ENCODE measurements at places on chromosomes 7 and 10.

- no peak for DNase-seq
These were observed 129.3 kb downstream of the GLI3 start for GRCh38 chr7:42107484-42108240.

GRCh38 chr7:71131256-71132126 is 453 bp upstream of the GALNT17 start:
- DNase-seq = peak; percentile 23

GRCh38 chr10:63586043-63586442 is 64.8 kb downstream of the REEP3 start:
- no peak for DNase-seq

DNA sequence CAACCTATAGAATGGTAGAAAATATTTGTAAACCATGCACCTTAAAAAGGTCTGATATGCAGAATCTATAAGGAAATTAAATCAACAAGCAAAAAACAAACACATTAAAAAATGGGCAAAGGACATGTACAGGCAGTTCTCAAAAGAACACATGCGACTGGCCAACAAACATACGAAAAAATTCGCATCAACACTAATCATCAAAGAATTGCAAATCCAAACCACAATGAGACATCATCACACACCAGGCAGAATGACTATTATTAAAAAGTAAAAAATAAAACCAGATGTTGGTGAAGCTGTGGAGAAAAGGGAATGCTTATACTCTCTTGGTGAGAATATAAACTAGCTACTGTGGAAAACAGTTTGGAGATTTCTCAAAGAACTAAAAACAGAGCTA is 33.2 kb downstream of the TMEM229A start:
- no peak for DNase-seq

GRCh38 chr7:144437370-144438191 is 34.1 kb upstream of the NOBOX start:
- DNase-seq = peak; percentile 73

DNA sequence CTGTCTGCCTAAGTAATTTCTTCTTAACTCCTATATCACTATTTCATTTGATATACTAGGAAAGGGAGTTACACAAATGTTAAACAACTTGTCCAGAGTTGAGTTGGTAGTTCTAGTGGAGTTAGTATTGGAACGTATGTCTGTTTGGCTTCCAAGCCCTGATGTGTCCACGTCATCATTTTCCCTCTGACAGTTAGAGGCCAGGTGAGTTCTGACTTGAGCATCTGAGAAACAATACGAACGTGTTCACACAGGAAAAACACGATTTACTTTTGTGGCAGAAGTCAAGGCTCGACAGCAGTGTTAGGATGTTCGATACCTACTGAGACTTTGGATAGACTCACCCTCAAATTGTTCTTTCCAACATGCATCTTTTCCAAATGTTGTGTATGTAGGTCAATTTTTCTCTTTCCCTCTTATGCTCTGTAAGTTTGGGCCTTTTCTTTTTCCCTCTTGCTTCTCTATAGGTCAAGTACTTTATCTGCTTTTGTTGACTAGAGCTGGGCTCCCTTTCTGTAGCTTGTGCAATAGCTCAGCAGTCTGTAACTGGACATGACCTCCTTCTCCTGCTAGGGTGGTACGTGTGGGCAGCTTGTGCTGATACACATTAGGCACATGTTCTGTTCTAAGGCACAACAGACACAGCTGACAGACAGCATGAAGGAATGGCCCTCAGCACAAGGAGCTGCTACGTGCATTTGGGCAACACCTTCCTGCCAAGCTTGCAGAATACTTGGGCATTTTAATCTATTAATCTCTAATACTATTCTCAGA is 222.9 kb downstream of the PTEN start:
- DNase-seq = no peak

- no peak for DNase-seq
These were observed 18.7 kb upstream of the GET4 start for GRCh38 chr7:857661-858060.

GRCh38 chr7:41053820-41054219 is 649.1 kb downstream of the INHBA start:
- DNase-seq = no peak

- DNase-seq = peak; percentile 49
These were observed 6.0 kb downstream of the IL15RA start for GRCh38 chr10:5971315-5971832.

GRCh38 chr7:78712111-78712510 is 741.4 kb downstream of the MAGI2 start:
- no peak for DNase-seq

DNA sequence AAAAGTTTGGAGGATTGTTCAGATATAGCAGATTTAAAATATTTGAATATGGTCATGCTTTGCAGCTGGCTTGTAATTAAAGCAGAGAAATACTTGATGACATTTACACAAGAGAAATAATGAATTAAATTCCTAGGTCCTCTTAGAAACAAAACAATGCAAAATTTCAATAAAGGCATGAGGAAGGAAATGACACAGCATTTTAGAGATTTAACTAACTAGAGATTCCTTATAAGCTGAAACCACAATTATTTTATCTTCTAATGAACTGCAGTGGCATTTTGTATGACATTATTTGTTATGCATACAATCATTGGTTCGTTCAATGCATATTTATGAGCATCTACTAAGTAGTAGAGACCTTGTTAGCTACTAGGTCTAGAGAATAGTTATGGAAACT is 490.9 kb downstream of the ZWINT start:
- no peak for DNase-seq

GRCh38 chr10:126143117-126143516 is 245.2 kb downstream of the ADAM12 start:
- DNase-seq = no peak

GRCh38 chr7:30430276-30430675 is 48.3 kb downstream of the NOD1 start:
- DNase-seq = no peak

- no peak for DNase-seq
These were observed 1211.3 kb downstream of the REEP3 start for GRCh38 chr10:64732372-64732957.

GRCh38 chr10:129887986-129888783 is 75.9 kb downstream of the EBF3 start:
- no peak for DNase-seq

DNA sequence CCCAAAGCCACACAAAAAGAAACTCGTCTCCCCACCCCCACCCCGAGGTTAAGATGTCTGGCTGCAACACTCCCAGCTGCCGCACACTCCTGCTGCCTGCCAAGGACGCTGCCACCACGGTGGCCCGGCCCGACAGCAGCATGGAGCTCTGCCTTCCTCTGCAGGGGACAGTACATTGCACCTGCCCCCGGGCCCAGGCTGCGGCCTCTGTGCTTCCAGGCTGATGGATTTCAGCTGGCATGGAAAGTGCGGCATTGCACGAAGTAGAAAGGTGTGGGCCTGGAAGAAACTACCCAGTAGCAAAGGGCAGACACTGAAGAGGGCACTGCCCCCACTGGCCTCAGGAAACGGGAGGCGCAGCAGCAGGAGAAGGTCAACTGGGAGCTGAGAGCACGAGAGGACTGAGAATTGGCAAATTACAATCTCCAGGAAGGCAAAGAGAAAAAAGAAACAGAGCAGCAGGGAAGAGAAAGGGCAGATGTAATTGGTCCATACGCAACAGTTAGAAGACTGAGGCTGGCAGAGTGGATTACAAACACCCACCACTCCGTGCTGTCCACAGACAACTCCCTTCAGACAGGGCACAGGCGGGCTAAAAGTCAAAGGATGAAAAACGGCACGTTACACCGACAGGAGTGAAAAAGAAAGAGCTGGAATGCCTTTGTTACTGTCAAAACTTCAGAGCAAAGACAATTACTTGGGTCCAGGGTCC is 117.1 kb upstream of the DIP2C start:
- no peak for DNase-seq

DNA sequence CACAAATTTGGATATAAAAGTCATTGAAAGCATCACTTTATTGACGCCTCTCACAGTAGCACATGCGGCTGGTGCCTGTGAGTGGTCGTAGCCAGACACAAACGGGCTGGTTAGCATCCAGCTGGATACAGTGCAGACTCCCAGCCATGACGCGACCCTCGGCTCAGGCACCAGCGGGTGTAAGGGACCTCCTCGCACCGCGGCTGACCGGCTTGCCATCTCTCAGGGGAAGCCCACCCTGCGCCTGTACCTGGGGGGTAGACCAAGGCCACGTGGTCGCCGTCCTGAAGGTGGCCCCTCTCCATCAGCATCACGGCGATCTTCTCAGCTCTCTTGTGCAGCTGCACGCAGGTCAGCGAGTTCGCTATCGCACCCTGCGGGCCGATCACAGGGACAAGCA is 213.8 kb downstream of the ZMYND11 start:
- DNase-seq = no peak

DNA sequence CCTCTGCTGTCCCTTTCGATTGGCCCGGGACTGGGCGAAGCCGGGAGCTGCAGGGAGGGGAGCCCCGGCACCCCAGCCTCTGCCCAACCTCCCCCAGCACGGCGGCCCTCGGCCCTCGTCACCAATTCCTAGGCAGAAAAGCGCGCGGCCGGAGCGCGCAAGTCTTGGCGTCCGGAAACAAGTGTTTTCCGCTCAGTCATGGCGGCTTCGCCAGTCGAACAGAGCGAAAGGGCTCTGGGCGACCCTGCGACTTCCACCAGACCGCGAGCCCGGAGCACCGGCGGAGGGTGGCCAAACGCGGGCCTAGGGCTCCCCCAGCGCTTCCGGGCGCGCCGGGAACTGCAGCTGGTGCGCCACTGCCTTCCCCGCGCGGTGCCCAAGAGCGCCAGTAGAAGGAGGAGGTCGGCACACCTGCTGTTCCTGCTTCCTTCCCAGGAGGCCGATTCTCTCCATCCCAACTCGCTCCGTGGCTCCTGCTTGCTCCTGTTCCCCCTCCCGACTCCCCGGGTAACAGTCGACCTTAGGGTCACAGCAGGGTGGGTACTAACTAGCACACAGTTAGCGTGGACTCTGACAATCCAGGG is 729.9 kb downstream of the ZWINT start:
- DNase-seq = peak; percentile 37

DNA sequence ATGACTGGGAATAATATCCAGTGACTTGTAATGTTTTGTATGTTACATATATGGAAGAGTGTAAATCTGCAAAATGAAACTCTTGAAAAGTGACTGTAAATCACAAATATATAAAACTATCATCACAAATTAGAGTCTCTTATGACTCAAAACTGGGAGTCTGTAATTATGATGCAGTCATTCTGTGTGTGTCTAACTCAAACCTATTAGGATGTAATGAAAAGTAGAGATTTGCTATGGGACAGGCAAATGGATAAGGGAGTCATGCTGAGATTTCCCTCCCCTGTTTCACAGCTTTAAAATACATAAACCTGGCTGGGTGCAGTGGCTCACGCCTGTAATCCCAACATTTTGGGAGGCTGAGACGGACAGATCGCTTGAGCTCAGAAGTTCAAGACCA is 8.6 kb upstream of the HKDC1 start:
- no peak for DNase-seq

DNA sequence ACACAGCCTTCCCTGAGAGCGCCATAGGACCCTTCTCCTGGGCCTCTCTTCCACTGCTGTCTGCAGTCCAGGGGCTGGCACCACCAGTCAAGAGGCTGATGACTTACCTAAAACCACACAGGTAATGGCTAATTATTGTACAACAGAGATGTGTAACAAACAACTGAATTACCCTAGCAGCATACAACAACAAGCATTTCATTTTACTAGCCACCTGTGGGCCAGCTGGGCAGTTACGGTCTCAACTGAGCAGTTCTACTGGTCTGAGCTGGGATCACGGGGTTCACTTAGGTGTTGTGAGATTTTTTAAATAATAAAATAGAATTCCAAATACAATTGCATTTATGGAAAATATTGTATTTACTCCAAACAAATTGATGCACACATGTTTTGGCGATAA is 431.9 kb downstream of the TNS3 start:
- no peak for DNase-seq

DNA sequence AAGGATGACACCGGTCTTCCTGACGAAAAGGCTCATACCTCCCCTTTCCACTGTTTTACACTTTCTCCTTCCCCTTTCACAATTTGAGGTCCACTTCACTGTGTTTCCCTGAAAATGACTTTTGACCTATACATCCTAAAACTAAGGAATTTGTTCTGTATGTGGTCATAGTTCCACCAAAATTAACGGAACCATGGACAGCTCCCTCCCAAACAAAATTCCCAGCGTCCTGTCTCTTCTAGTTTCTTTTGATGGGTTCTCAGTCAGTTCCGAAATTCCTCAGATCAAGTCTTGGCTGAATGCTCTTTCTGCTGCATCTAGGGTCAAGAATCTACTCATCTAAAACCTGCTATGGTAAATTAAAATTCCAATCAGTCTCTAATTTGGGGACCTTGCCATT is 1191.9 kb downstream of the CNTNAP2 start:
- DNase-seq = no peak

- no peak for DNase-seq
These were observed 3.7 kb upstream of the DPYSL4 start for GRCh38 chr10:132183046-132183445.

GRCh38 chr10:621513-621912 is 68.0 kb downstream of the DIP2C start:
- no peak for DNase-seq

- no peak for DNase-seq
These were observed 26.0 kb upstream of the BNIP3 start for GRCh38 chr10:132007681-132008080.

DNA sequence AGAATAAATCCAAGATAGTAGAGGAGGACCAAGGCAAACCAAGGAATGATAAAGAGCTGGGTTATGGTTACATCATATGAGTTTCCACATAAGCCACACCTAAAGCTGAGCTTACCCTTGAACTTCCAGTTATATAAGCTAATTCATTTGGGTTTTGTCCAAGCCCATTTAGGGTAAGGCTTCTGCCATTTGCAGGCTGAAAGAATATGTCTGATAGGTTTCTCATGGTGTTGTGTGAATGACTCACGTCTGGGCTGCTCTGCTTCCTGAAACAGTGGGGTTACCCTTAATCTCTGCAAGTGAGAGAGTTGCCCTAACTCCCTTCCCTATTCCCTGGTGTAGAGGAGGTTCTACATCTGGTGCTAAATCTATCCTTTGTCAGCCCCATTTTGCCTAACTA is 60.8 kb downstream of the PTTG1IP2 start:
- no peak for DNase-seq

- DNase-seq = no peak
These were observed 187.2 kb downstream of the VTI1A start for GRCh38 chr10:112634096-112634830.

DNA sequence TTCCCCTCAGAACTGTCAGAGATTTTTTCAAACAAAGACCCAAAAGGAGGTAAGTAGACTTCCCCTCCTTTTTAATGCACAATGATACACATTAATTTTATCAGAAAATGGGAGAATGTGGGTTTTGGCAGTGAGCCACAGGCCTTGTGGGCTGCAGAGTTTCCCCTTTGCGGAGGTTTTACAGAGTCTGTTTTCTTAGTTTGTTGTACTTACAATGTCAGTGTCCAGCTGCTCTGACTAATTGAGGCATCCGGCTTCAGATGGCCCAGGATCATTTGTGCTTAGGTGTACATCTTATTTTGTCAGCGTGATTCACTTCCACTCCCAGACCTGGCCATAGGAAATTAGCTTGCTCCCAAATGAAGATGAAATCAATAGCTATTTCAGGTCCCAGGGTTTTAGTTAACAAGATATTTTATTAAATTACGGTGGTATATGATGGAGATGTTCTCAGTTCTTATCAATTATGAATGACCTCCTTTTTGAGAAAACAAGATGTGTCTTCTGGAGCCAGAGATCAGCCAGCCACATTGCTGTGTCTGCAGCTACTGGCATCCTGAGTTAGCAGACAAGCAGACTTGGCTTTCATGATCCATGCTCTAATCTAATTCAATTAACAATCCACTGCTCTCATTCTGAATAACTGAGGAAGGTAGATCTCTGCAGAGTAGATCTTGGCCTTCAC is 1086.6 kb upstream of the SORCS1 start:
- DNase-seq = no peak
